ENCODE measurements at places on chromosomes 5 and 9.
A peak's percentile ranks its signal among the peaks of the same experiment; 100 is the strongest.

DNA sequence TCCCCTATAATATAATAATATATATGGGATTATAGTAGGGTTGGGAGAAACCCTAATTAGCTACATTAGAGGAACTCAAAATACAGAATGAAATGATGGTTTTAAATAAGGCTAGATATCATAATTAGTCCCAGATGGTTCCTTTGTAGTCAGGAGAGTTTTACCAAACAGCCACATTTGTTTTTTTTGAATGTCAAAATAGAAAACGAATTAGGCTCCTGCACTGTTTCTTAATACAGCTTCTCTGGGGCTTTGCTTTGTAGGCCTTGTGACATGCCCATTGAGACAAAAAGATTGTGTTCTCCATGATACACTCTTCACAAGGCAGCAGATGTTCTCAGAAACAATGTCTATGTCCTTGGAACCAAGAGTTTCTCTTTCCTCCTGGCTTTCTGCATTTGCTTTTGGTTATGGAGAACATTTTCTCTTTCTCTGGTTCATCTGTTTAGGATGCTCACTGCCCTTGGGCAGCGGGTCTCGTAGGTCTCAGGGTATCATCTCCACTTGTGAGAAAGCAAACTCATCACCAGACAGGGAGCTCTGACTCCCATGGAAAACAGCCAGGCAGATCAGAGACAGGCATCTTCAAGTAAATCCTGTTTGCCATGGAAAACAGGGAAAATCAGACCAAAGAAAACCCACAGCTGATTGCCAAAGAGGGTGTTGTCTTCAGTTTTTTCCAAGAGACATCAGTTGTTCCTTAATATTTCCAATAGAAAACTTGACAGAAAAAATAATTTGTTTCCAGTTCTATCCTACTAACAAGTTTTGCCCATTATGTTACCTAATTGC, 54.1 kb upstream of the RPS23 start:
- DNase-seq: no peak

DNA sequence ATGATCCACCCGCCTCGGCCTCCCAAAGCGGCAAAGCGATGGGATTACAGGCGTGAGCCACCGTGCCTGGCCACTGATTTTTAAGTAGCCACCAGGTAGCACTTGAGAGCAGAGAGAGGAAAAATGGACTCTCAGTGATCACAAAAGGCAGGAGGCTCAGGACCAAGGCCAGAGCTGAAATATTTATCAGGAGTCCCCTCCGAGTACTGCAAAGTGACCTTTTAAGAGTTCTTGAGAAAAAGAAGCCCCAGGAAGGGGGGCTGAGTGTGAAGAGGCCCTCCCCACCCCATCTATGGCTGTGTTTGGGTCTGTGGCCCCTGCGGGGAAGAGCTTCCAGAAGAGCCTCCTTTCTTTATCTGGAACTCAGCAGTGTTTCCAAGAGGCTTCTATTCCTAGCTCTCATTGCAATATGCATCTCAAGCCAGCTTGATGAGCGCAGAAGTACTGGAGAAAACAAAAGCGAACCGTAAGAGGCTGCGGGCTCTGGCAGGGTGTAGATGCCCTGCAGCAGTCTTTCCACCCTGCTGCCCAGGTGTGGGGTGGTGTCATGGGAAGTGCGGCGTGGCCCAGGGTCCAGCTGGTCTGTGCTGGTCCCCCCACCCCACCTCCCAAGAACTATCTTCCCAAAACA, 75.5 kb upstream of the CDK20 start:
- DNase-seq: no peak

GRCh38 chr9:78097541-78097940, 65.9 kb upstream of the GNAQ start:
- peak; percentile 88 for DNase-seq

DNA sequence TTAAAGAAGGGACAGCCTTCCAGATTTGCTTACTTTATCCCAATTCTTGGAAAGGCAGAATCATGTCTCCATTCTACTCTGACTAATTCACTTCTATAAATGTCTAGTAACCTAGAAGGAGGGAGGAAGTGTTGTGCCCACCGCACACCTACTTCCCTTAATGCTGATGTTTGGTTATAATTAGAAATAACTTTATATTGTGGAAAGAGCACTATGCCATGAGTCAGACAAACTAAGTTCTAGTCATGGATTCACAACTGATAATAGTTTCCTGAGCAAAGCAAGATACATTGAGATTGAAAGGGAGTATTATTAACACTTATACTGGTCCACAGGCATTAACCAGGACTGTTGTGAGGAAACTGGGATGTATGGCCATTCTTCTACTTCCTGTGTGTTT, 345.9 kb upstream of the RPS23 start:
- DNase-seq: no peak

DNA sequence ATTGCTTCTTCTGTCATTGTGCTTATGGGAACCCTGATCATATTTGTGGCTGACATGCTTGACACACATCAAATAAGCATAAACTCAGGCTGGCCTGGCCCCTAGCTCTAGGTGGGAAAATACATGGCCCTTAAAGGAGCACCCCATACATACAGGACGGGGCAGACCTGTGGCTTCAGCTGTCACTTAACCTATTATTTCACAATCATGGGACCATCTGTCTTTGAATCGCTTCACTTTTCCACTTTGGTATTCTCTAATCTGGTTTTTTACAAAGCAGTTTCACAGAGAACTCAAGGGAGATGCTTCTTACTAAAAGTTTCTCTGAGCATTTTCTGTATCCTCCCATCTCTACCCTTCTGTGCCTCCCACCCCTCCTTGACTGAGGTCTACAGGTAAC, 34.6 kb upstream of the LRRTM2 start:
- no peak for DNase-seq

DNA sequence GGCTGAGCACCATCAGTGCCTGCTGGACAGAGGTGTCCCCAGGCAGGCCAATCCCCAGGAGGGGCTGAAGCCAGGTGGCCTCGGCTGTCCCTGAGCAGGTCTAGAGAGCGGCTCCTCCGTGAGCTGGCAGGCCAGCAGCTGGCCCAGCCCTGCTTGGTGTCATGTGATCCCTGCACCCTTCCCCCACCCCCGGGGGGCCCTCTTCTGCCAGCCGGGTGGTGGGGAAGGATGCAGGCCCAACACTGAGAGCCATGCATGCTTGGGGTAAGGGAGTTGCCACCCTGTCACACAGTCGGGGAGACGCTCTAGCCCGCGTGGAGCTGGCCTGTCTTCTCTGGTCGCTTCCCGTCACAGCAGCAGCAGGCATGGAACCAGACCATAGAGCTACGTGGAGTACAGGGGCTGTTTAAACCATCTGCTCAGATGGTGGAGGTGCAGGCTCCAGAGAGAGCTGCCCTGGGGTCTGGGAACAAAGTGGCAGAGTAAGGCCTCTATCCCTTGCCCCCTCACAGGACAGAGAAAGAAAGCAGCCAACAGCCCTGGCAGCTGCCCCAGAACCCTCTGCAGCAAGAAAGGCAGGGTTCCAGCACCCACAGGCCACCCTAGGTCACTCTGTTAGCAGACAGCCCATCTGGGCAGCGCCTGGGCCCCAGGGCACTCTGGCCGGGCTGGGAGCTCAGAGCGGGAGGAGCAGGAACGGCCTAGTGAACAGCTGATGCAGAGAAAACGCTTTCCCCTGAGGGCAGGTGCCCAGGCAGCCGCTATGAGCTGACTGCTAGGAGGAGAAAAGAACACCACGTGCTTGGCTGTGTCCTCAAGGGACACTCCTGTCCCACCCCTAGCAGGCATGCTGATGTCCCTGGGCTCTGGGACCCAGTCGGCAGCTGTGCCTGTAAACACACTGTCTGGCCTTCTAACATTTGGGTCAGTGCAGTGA, 6.8 kb downstream of the RALGDS start:
- DNase-seq: no peak

DNA sequence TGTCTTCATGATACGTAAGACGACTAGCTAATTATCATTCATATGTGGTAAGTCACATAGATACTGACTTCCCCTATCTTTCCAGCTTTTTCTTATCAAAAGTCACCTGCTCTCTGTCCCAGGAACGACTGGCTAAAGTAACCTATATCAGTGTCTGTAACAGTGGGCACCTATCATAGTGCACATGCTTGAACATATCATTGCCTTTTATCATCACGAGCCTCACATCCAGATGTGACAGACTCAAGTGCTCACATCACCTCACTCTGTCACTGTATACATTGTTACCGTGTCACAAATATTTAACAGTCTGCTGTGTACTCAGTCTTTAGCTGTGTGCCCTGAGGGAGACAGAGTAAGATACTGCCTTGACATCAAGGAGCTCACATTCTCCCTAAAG, 125.4 kb upstream of the CCDC152 start:
- DNase-seq: no peak

DNA sequence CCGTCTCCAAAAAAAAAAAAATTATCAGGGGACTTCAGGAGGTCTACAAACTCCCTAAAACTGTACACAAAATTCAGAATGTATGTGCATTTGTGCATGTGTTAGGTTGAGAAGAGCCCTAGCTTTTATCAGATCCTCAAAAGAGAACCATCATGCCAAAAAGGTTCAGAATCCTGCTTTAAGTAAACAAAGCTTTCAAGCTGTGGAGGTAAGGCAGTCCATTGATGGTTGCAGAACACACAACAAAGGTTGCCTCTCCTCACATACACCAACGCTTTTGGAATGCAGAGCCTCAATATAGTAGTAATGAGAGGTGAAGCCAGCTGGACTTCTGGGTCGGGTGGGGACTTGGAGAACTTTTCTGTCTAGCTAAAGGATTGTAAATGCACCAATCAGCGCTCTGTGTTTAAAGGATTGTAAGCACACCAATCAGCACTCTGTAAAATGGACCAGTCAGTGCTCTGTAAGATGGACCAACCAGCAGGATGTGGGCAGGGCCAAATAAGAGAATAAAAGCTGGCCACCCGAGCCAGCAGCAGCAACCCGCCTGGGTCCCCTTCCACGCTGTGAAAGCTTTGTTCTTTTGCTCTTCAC, 57.9 kb upstream of the RNF38 start:
- DNase-seq: no peak

- DNase-seq: peak; percentile 91
These were observed 38.2 kb downstream of the C5orf15 start for GRCh38 chr5:133930061-133930812.

Data from suppressor macrophage treated with lipopolysaccharide for 4 hours (primary cell).